ENCODE measurements at places on chromosomes 7 and 10.

GRCh38 chr7:151513133-151513532, 6.6 kb downstream of the RHEB start:
- DNase-seq, result no peak

- no peak for DNase-seq
Measured at GRCh38 chr10:78339251-78339650, 305.6 kb downstream of the RPS24 start.

DNA sequence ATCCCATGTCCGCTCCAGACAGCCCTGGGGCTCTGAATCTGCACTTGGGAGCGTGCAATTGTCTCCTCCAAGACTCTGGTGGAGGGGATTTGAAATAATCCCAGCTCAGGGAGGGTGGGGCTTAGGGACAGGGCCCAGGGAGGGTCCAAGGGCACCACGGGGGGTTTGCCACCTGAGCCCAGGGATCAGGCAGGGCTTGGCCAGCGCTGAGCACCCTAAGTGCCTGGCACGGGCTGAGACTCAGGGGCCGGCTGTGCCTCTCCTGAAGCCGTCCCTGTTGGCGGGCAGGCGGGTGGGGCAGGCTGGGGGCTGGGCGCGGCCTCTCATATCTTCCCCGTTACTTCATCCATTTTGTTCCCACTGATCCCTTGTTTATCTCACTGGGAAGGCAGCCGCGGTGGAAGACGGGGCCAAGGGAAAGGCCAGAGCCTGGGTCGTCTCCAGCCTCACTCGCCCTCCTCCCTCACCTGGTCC, 41.8 kb upstream of the ELN start:
- DNase-seq, result no peak

GRCh38 chr10:48948470-48949037, 8.9 kb upstream of the LRRC18 start:
- no peak for DNase-seq

DNA sequence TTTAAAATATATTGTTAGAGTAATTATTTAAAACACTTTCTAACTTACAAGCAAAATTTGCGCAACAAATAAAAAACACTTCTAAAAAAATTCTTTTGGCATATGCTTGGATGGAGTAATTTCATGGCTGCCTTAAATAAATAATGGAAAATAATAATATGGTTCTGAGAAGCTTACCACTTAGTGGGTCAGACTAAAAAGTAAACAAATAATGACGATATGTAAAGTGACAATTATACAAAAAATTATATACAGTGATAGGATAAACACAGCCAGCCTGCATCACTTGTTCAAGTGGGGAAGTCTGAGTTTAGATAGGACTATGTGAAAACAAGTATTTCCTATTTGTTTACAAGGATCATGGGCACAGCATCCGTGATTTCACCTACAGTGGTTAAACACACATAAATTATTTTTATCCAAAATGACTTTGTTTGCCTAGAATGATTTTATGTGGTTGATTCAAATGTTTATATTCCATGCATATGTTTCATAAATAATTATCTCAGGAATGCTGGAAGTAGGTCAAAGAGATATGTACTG, 141.7 kb upstream of the SEMA3D start:
- DNase-seq, result no peak
